Pons (tissue), 1 donor: ENCODE measurements at places on chromosomes 6 and 20.
A peak's percentile ranks its signal among the peaks of the same experiment; 100 is the strongest.

DNA sequence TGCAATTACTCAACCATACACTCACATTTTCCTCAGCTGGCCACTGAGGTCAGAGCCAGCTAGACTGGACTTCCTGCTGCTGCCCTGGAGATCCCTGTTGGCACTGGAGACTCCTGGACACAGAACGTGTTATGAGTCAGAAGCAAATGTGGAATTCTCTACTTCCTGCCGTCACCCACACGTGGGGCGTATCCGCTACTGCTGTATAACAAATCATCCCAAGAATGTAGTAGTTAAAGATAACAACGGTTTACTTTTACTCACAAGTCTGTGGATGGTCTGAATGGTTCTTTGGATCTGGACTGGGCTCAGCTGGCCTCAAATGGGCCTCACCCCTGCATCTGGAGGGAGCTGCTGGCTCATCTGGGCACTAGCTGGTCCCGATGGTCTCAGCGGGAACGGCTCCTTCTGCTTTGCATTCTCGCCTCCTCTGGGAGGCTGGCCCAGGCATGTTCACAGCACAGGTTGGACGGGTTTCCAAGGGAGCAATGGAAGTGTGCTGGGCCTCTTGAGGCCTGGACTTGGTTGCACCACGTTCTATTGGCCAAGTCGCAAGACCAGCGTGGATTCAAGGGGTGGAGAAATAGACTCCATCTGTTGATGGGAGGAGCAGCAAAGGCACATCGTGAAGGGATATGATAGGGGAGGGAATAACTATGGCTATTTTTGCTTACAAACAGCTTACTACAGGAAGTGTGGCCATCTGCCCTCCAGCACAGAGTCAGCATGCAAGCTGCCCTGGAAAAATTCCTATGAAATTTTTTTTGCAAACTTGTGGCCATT is 118.5 kb downstream of the SNX5 start:
- no peak for DNase-seq

GRCh38 chr6:95698271-95698670 is 120.9 kb downstream of the MANEA start:
- no peak for DNase-seq

DNA sequence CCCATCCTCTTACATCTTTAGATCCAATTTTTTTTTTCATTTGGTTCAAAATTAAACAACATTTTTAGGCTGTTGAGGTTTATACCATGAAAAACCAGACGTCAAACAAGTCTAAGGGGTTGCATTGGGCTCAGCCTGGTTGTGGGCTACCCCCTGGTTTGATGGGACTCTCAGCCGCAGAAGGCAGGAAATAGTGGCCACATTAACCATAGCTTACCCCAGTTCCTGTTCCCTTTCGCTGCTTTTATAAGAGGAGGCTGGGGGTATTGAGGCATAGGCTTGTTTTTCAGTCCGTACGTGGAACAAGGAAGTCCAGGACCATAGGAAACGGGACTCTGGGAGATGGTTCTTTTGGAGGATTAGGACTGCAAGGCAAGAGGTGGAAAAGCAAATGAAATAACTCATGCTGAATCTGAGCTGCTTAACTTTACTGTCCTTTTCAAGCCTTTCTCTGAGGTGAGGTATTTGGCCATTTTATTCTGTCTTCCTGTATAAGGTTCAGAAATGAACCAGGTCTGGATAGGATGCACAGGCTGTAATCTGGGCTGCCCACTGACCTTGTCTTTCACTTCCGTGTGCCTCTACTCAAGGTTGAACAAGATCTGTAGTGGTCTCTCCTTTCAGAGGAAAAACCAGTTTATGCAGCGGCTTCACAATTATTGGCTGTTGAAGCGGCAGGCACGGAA is 7.7 kb downstream of the BRPF3 start:
- no peak for DNase-seq

- no peak for DNase-seq
Measured at GRCh38 chr20:3150908-3151307, 8.8 kb downstream of the FASTKD5 start.

DNA sequence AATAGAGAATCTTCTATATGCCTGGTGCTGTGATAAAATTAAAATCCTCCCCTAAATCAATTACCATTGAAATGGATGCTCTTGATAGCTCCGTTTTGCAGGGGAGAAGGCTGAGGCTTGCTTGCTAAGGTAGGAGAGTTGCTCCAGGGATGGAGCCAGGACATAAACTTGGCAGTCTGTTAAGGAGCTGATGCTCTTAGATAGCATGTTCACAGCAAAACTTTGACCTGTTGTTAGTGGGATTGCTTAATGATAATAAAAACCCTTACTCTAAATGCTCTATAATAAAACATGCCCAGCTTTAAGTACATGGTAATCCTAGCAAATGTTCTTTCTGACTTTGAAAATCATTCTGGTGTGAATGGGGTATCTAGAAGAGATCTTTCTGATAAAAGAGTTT is 228.4 kb upstream of the JAG1 start:
- no peak for DNase-seq

- DNase-seq, result no peak
Measured at GRCh38 chr6:141552031-141552430, 580.7 kb upstream of the GJE1 start.

DNA sequence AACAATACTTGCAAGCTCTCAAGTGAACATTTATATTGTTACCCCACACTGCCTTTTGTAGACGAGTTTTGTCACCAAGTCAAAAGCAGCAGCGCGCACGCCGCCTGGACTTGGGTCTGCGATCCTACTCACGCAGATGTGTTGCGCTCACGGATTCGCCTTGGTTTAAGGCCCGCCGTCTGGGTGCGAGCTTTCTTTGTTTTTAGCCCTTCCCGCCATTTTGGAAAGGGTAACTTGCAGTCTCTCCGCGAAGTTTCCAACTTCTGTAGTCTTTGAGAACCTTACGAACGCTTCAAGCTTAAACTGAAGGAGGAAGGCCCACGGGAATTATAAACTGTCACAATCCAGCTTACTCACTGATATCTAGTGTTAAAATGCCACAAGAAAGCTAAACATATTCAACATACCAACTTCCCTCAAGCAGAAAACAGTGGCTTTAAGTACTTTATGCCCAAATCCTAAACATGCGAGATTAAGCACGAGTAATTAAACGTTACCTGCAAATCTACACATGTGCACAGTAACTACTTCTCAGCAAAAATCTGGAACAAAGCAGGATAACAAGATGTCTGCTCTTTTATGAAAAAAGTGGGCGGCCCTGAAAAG is 80.4 kb upstream of the BTN3A2 start:
- no peak for DNase-seq

DNA sequence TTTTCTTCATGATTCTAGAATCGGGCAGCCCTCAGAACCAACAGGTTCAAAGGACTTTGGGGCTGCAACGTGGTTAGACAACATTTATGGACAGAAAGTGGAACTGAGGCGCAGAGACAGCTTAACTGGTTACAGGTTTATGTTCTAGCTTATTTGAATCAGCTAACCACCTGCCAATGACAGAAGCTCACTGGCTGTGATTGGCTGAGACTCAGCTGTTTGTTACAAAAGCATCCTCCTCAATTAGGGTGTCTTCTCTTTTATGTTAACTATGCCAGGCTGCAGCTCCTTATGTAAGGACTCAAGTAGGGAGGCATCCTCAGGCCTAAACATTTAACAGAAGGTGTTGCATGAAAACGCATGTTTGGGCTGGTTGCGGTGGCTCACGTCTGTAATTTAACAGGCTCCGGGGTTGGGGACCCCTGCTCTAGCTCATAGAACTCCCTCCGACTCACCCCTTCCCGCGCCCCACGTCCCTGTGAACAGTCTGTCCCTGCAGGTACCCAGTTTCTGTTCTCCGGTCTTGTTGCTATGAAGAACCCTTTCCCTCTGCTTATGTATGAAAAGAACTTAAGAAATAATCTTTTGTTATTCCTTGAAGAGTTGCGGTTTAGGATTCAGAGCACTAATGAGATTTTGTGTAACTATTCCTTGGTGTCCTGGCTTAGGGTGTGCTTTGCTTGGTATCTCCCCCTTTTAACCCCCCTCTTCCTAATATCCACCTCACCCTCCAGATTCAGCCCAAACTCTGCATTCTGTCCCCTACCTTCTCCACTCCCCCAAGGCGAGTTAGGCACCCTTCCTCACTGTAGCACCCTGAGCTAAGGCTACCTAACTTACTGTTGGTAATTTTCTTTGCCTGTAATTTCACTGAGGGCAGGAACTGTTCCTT is 1.2 kb upstream of the TMEM181 start:
- DNase-seq, result no peak

- DNase-seq, result no peak
Measured at GRCh38 chr20:43750774-43751166, 24.0 kb upstream of the GTSF1L start.

- no peak for DNase-seq
Measured at GRCh38 chr20:58064411-58065010, 163.9 kb downstream of the ANKRD60 start.

DNA sequence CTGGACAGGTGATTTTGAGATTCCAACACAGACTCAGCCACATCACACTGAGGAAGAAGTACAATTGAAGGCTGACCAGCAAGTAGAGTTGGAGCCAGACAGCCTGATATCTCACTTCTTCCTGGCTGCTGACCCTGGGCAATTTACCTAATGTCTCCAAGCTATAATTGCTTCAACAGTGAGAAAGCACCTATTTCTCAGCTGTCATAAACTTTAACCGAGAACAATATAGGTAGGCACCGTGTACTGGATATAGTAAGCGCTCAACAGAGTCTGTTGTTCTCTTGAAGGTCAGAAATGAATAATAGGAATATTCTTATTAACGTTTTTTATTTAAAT is 28.3 kb downstream of the STX7 start:
- no peak for DNase-seq

- DNase-seq, result no peak
Measured at GRCh38 chr6:34333858-34334257, 58.6 kb downstream of the NUDT3 start.

DNA sequence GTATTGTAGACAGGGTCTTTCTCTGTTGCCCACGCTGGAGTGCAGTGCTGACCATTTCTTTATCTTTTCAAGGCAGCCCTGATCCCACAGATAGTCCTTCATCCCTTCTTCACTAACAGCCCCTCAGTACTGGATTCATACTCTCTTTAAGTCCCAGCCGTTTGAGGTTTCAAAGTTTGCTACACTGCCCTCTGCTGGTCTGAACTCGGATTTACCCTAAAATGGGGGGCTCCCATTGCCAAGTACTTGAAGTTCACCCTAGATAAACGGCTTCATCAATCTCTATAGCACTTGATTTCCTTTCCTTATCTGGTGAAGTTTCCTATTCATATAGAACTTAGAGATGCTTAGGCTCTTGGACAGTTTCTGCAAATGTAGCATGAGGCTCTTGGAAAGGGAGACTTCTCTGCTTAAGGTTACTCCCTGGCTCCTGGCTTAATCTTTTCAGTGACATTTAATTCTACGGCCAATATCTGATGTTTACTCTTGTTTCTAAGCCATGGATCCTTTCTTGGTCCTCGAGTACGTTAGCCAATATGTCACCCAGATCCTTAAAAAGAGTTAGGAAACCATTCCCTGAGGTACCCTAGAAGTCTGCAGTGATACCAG is 21.4 kb upstream of the PREP start:
- peak; percentile 58 for DNase-seq
